ENCODE measurements at places on chromosomes 3 and 15. TPM values are rescaled to one million over a fixed set of nuclear protein-coding genes. Genes with fewer than 3 reads are reported as not detected.
A peak's percentile ranks its signal among the peaks of the same experiment; 100 is the strongest.

DNA sequence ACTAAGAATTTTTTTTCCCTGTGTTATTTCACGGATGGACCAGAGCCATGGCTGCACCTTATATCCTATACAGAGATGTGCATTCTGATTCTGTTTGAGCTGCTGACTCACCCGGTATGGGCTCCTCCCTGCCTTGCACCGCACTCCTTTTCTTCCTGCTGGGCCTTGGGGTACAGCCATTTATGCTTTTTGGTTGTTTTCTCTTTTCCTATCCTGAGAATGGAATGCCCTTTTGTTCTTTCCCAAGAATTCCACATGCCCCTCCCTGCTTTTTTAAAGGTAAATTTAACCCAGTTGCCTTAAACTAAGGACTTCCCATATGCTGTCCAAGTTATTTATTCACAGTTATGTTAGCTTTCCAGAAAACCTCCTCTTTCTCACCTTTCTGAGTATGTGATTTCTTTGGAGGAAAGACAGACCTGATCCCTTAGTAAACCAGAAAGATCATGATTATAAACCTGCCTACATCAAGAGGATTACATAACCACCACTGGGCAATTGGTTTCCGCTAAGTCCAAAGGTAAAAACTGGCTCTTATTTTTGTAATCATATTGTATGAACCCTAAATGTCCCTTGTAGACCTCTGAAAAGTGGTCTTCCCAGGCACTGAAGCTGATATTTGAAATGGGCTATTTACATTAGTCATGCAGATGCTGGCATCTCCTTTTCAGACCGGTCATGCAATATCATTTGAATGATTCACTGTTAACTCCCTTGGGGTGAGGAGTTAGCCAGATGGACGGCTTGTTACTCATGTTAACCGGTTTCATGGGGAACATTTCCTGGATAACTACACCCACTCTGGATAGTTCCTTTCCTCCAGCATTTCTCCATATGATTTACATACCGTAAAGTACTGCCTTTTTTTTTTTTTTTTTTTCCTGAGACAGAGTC, 45.5 kb downstream of the TMOD3 start:
- no peaks in the 10 kb centered on the region for H3K27me3 ChIP-seq
- no peak for DNase-seq
- peaks cover 11% of the 10 kb centered on the region for H3K36me3 ChIP-seq
- H3K27ac ChIP-seq: no peak overlapping the region
- no peaks in the 10 kb centered on the region for H3K4me1 ChIP-seq

The GMPPB gene
- 52.6 TPM for total RNA-seq

The ADGRG7 gene
- not detected for total RNA-seq

GRCh38 chr3:109081746-109082510, 36.0 kb downstream of the MORC1 start:
- no peaks in the 10 kb centered on the region for H3K27me3 ChIP-seq
- H3K4me3 ChIP-seq: no peak overlapping the region
- no peak for DNase-seq
- H3K27ac ChIP-seq: no peak overlapping the region

DNA sequence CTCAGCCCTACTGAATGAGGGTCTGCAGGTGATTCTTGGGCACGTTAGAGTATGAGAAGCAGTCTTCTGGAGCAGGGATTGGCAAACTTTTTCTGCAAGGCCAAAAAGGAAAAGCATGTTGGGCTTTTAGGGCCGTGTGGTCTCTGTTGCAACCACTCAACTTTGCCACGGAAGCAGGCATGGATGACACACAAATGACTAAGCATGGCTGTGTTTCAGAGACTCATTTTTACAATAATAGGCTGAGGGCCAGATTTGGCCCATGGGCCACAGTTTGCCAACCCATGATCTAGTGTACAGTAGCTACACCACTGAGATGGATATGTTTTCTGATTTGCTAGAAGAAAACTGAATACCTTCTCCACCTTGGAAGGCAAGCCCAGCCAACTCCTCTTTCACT, 66.1 kb upstream of the PRICKLE2 start:
- H3K27me3 ChIP-seq: no peaks in the 10 kb centered on the region
- H3K27ac ChIP-seq: no peak overlapping the region
- no peak overlapping the region for H3K4me3 ChIP-seq
- DNase-seq: no peak

The NEK10 gene
- 0.24 TPM for total RNA-seq

DNA sequence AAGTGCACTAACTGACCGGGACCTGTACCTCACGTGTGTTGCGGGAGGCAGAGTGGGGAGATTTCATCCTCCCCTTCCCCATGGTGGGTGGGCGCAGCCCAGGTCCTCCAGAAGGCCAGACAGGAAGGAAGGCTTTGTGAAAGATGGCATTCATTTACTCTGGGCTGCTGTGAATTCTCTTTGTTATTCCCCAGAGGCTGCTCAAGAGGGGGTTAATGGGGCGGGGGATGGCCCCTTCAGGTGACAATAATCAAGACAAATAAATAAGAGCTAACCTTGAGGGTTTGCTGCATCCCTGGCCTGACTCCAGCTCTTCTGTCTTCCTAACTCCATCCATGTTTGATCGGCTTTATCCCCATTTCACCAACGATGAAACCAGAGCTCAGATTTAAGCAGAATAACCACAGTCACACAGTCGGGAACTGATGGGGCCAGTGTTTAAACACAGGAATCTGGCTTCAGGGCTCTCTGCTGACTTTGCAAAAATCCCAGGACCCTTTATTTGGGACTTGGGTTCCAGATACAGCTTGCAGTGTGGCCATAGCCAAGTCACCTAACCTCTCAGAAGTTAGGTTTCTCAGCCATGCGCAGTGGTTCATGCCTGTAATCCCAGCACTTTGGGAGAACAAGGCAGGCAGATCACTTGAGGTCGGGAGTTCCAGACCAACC, 16.5 kb downstream of the PIF1 start:
- H3K27ac ChIP-seq: no peak overlapping the region
- H3K27me3 ChIP-seq: no peaks in the 10 kb centered on the region
- no peaks in the 10 kb centered on the region for H3K36me3 ChIP-seq
- H3K4me1 ChIP-seq: no peaks in the 10 kb centered on the region
- no peak overlapping the region for H3K4me3 ChIP-seq

The U2SURP gene
- 148 TPM for total RNA-seq

GRCh38 chr15:70374096-70374495, 276.4 kb upstream of the TLE3 start:
- H3K27ac ChIP-seq: no peak overlapping the region
- H3K4me1 ChIP-seq: no peaks in the 10 kb centered on the region
- H3K27me3 ChIP-seq: no peaks in the 10 kb centered on the region
- H3K36me3 ChIP-seq: no peaks in the 10 kb centered on the region
- no peak overlapping the region for H3K4me3 ChIP-seq
- no peak for DNase-seq

The COMMD4 gene
- 102 TPM for total RNA-seq

The HTR3E gene
- total RNA-seq: not detected

The LSAMP gene
- total RNA-seq: not detected

DNA sequence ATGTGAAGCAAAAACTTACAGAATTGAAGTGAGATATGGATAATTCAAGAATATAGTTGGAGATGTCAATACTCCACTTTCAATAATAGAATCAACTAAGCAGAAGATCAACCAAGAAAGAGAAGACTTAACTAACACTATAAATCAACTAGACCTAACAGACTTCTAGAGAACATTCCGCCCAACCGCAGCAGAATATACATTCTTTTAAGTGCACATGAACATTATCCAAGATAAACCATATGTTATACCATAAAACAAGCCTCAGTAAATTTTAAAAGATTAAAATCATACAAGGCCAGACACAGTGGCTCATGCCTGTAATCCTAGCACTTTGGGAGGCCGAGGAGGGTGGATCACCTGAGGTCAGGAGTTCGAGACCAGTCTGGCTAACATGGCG, 5.5 kb upstream of the TEX55 start:
- no peak for DNase-seq
- no peaks in the 10 kb centered on the region for H3K4me1 ChIP-seq
- no peaks in the 10 kb centered on the region for H3K27me3 ChIP-seq
- H3K4me3 ChIP-seq: no peak overlapping the region
- no peak overlapping the region for H3K27ac ChIP-seq

DNA sequence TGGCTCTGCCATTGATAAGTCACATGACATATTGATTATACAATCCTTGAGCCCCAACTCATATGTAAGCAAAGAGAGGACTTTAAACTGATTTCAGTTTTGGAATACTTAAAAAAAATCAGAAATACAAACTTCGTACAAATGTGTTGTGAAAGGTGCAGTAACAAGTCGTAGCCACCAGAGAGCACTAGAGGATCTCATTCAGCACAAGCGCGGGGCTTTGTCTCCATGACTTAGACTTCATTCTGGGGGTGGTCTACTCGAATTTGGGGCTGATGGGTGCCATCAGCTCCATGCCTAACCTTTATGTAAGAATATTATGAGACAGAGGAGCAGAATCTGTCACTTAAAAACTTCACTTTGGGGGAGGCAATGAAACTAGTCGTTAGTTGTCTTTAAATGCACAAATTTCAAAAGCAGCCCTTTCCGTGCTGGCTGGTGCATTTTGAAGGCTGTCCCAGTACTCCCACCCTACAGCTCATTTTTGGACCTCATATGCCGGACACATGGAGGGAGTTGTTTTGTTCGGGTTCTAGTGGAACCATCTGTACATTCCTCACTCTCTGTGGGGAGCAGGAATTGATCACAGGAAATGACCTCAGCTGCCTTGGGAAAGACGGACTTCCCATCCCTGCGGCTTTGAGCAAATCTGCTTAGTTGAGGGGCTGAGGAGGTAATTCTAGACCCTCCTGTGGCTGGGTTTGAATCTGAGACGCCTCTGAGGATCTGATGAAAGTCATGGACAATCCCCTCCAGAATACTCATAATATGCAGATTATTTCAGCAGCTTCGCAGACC, 27.5 kb upstream of the MASP1 start:
- H3K27me3 ChIP-seq: peaks cover 10% of the 10 kb centered on the region
- no peak overlapping the region for H3K27ac ChIP-seq
- peak overlapping the region; percentile 3 for H3K4me3 ChIP-seq

GRCh38 chr3:39361252-39361927, 21.8 kb upstream of the SLC25A38 start:
- peaks cover 33% of the 10 kb centered on the region for H3K4me1 ChIP-seq
- DNase-seq: peak; percentile 51
- no peak overlapping the region for H3K27ac ChIP-seq
- H3K4me3 ChIP-seq: no peak overlapping the region
- no peaks in the 10 kb centered on the region for H3K27me3 ChIP-seq
- no peaks in the 10 kb centered on the region for H3K36me3 ChIP-seq

DNA sequence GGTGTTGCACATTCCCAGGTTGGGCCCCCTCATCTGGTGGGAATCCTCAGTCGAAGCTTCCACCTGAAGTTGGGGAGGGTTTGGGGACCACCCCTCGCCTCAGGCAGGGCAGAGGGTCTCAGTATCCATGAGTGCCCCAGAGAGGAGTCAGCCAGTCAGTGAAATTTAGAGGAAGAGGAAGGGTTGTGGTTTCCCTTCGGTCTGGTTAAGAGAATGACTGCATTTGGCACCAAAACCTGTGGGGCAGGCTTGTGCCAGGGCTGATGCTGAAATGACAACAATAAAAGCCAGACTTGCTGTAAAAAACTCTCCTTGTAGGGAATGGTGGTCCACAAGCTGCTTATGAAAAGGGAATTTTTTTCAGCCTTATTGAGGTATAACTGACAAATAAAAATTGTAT, 22.6 kb downstream of the LMCD1 start:
- no peaks in the 10 kb centered on the region for H3K36me3 ChIP-seq
- H3K4me1 ChIP-seq: no peaks in the 10 kb centered on the region
- H3K4me3 ChIP-seq: no peak overlapping the region
- H3K27ac ChIP-seq: no peak overlapping the region
- H3K27me3 ChIP-seq: no peaks in the 10 kb centered on the region

DNA sequence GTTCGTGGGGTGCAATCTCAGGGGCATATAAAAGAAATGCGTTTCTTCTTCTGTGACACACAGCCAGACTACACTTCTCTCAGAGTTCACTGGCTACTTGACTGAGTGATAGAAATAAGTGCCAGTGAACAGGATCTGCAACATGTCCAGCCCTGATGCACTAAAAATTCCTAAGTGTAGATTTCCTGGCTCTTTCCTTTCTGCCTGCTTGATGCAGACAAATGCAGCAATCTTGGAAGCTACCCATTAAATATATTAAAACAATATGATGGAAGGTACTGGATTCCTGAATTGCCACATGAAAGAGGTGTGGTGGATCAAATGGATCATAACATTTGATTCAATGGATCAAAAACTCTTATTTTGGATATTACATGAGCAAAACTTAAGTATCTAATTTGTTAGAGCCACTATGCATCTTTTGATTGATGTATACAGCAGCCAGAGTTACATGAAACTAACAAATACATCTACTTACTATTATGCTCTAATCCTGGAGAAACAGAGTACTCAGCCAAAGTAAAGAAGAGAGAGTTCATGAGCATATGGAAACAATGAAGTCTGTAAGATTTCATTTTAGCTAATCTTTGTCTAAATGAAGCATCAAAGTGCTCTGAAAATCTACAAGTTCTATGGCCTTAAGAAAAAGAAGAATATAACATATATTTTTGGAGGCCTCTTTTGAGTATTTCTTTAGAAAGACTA, 222.6 kb downstream of the ZNF385D start:
- no peak overlapping the region for H3K27ac ChIP-seq
- H3K4me1 ChIP-seq: no peaks in the 10 kb centered on the region
- H3K4me3 ChIP-seq: no peak overlapping the region
- no peak for DNase-seq

DNA sequence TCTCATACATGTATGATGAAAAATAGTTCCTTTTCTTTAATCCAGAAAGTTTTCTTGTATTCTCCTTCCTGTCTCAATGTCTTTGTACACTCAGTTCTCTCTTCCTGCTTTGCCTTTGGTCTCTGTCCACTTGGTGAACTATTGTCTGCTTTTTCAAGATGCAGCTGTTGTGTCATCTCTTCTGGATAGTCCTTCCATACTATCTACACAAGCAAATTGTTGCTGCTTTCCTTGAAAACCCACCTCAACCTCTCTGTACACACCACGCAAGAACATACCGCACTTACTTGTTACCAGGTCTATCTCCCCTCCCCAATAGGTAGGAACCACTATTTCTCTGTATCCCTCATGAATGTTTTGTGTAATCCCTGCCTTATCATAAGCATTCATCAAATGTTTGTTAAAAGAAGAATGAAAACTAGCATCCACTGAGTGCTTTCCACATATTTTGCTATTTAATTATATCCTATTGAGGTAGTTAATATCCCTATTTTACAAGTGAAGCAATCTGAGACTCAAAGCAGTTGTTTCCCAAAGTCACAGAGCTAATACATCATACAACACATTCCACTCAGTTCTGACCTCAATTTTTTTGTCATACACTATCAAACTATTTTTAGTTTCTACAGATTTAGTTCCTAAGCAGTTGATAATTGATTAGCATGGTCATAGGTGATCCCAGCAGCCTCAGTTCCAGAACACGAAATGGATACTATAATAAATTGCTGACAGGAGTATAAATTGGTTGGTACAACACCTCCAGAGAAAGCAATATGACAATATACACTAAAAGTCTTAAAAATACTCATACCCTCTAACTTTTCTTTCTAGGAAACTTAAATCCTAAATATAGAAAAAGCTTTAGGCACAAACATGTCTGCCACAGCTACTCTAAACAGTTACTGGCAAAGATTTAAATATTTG, 19.6 kb downstream of the HACL1 start:
- H3K27me3 ChIP-seq: no peaks in the 10 kb centered on the region
- DNase-seq: no peak
- H3K27ac ChIP-seq: no peak overlapping the region
- peaks cover 7% of the 10 kb centered on the region for H3K36me3 ChIP-seq
- no peaks in the 10 kb centered on the region for H3K4me1 ChIP-seq

The SYNPR gene
- total RNA-seq: not detected

GRCh38 chr3:139120086-139121056, 75.7 kb upstream of the PRR23C start:
- no peak overlapping the region for H3K27ac ChIP-seq
- H3K27me3 ChIP-seq: no peaks in the 10 kb centered on the region
